Activated naive CD4-positive, alpha-beta T cell treated with anti-CD3 and anti-CD28 coated beads, Interleukin-2, amount 10 ng/mL, durations not matched to agents 7 days and 5 days (primary cell): ENCODE measurements at places on chromosomes 3 and 15.
A peak's percentile ranks its signal among the peaks of the same experiment; 100 is the strongest.

- H3K27ac ChIP-seq: no peak overlapping the region
- no peaks in the 10 kb centered on the region for H3K36me3 ChIP-seq
- no peak for DNase-seq
These were observed 130.6 kb upstream of the IGSF10 start for GRCh38 chr3:151591441-151591840.

DNA sequence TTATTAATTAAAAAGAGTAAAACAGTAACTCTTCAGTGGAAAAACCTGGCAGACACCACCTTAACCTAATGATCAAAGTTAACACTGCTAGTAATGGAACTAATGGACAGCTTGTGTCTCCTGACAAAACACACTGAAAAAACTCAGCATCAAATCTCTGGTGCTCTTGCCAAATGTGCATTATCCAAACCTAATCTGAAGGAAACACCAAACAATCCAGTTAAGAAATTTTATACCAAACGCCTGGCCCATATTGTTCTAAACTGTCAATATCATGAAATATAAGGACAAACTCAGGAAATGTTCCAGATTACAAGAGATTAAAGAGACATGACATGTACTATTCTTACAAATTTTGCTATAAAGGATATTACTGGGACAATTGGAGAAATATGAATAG is 10.4 kb downstream of the RSL24D1 start:
- H3K36me3 ChIP-seq: peaks cover 68% of the 10 kb centered on the region
- H3K4me1 ChIP-seq: peaks cover 14% of the 10 kb centered on the region
- no peak overlapping the region for H3K4me3 ChIP-seq
- no peak for DNase-seq

DNA sequence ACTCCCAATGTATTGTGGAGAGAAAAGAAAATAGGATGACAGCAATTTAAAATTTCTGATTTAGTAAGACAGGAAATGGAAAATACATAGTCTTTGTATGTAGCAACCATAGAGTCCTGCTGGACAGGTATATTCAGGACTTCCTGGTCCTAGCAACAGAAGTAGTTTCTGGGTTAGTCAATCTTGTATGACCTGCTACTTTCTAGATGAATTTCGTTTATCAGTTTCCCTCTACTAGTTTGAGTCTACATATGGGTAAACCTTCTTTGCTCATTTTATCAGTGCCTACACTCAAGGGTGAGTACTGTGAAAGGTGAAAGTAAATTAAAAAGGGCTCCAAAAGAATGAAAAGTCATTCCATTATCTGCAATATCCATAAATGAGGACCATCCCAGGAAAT is 309.8 kb downstream of the UNC13C start:
- no peak overlapping the region for H3K4me3 ChIP-seq
- no peaks in the 10 kb centered on the region for H3K36me3 ChIP-seq
- H3K27me3 ChIP-seq: no peaks in the 10 kb centered on the region
- H3K27ac ChIP-seq: no peak overlapping the region

DNA sequence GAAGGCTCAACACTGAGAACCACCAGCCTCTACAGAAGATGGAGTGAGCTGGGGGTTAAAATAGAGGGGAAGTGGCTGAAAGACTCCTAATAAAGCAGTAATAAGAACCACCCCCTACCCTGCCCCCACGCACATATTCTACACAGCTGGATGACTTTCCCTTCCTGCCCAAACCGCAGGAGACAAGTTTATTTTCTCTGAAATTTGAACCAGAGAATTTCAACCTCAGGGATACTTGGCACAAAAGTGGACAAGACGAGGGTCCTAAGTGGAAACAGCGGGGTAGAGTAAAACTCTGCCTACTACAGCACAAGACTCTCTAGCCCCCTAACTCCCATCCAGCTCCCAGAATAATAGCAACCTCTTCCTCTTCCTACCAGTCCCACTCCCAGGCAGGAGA is 28.4 kb downstream of the USF3 start:
- H3K4me3 ChIP-seq: no peak overlapping the region
- no peak overlapping the region for H3K27ac ChIP-seq
- H3K27me3 ChIP-seq: no peaks in the 10 kb centered on the region

DNA sequence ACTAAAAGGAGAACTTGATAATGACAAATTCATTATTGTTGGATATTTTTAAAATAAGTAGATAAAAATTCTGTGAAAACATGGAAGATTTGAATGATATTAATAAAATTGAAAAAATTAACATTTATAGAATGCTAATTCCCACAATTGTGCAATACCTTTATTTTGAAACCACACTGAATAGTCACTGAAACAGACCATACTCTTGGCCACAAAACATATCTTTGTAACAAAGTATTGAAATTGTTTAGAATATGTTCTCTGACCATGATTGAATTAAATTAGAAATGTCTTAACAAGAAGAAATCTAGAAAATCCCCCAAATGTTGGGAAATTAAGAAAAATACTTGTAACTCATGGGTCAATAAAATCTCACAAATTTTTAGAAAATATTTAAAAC is 49.2 kb downstream of the ARHGAP11B start:
- no peak for DNase-seq
- peaks cover 48% of the 10 kb centered on the region for H3K36me3 ChIP-seq
- no peak overlapping the region for H3K27ac ChIP-seq
- H3K4me3 ChIP-seq: no peak overlapping the region

GRCh38 chr3:194985031-194985578 is 285.9 kb downstream of the XXYLT1 start:
- no peak for DNase-seq
- H3K4me1 ChIP-seq: no peaks in the 10 kb centered on the region
- no peak overlapping the region for H3K27ac ChIP-seq
- peaks cover 34% of the 10 kb centered on the region for H3K27me3 ChIP-seq
- no peaks in the 10 kb centered on the region for H3K36me3 ChIP-seq

DNA sequence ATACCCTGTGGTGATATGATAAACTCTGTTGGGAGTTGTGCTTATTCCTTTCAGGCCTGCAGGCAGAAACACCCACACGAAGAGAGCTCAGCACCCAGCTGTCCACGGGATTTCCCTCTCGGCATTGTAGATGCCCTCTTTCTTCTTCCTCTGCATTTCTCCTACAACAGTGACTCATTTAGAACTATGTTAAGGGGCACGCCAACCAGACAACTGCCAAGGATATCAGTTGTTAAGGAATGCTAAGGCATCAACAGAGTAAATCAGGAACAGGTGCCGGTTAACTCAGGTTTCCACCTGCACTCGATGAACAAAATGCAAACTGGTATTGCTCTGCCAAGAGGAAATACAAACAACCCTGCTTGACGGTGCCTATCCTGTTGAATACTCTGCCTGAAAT is 270.0 kb upstream of the PEX5L start:
- H3K4me1 ChIP-seq: no peaks in the 10 kb centered on the region
- no peak overlapping the region for H3K27ac ChIP-seq
- H3K4me3 ChIP-seq: no peak overlapping the region
- DNase-seq: no peak
- no peaks in the 10 kb centered on the region for H3K36me3 ChIP-seq
- no peaks in the 10 kb centered on the region for H3K27me3 ChIP-seq

GRCh38 chr15:84685304-84685703 is 27.3 kb upstream of the NMB start:
- no peaks in the 10 kb centered on the region for H3K4me1 ChIP-seq
- H3K27me3 ChIP-seq: no peaks in the 10 kb centered on the region
- H3K27ac ChIP-seq: no peak overlapping the region

GRCh38 chr3:184907681-184908649 is 96.0 kb downstream of the VPS8 start:
- H3K4me3 ChIP-seq: no peak overlapping the region
- DNase-seq: no peak
- H3K27ac ChIP-seq: no peak overlapping the region
- no peaks in the 10 kb centered on the region for H3K27me3 ChIP-seq
- H3K4me1 ChIP-seq: no peaks in the 10 kb centered on the region

GRCh38 chr3:126107203-126107939 is 23.4 kb upstream of the SLC41A3 start:
- H3K4me3 ChIP-seq: no peak overlapping the region
- H3K4me1 ChIP-seq: no peaks in the 10 kb centered on the region
- no peaks in the 10 kb centered on the region for H3K36me3 ChIP-seq
- no peaks in the 10 kb centered on the region for H3K27me3 ChIP-seq
- no peak for DNase-seq

GRCh38 chr3:118991775-118992174 is 42.9 kb downstream of the IGSF11 start:
- no peaks in the 10 kb centered on the region for H3K4me1 ChIP-seq
- H3K4me3 ChIP-seq: no peak overlapping the region
- no peaks in the 10 kb centered on the region for H3K27me3 ChIP-seq
- no peaks in the 10 kb centered on the region for H3K36me3 ChIP-seq

DNA sequence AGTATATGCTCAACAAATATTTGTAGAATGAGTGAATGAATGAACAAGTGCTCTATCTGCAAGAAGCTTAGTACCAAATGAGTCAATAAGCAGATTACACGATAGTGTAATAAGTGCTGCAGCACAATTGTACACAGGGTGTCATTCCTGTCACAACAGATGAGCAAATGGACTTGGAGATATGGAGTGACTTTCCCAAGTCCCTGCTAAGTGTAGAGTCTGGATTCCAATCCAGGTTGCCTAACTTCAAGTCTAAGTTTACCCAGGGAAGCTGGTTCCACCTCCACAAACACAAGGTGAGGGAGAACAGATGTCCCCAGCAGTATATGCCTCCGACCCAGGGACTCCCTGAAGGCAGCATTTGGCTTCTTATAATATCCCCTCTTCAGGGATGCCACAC is 77.7 kb upstream of the RAD18 start:
- H3K27me3 ChIP-seq: peaks cover 4% of the 10 kb centered on the region
- no peaks in the 10 kb centered on the region for H3K4me1 ChIP-seq
- no peak overlapping the region for H3K4me3 ChIP-seq
- no peak overlapping the region for H3K27ac ChIP-seq
- H3K36me3 ChIP-seq: no peaks in the 10 kb centered on the region

- H3K4me3 ChIP-seq: no peak overlapping the region
- H3K36me3 ChIP-seq: peaks cover 11% of the 10 kb centered on the region
- H3K4me1 ChIP-seq: peaks cover 64% of the 10 kb centered on the region
- no peak for DNase-seq
- peak overlapping the region; percentile 61 for H3K27ac ChIP-seq
- H3K27me3 ChIP-seq: no peaks in the 10 kb centered on the region
These were observed 6.0 kb downstream of the MAPKBP1 start for GRCh38 chr15:41780266-41780665.

DNA sequence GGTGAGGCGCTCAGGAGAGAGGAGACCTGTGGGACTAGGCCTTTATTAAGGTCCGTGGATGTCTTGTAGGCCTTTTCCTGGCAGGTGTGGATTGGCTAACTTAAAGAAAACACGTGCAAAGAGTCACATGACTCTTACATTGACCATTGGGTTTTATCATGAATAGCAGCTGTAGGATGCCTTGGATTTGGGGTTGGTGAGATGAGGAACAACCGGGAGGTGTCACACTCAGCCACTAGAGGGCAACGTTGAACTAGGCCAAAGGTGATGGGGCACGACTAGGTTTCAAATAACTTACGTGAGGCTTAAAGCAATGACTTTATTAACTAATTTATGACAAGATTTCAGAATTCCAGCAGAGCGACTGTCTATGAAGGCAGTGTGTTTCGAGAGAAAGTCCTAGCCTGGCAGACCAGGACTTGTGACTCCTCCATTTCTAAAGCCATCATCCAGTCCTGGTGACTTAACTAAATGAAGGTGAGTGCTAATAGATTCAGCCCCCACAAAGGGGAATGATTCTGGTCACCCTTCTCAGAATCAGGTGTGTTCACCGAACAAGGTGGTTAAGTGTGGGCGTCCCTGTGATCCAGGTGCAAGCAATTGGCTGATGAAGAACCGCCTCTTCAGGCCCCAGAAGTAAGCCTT is 345.6 kb downstream of the MCTP2 start:
- no peaks in the 10 kb centered on the region for H3K36me3 ChIP-seq
- peak; percentile 64 for DNase-seq
- H3K4me1 ChIP-seq: no peaks in the 10 kb centered on the region
- peaks cover 51% of the 10 kb centered on the region for H3K27me3 ChIP-seq
- H3K4me3 ChIP-seq: no peak overlapping the region

- H3K27ac ChIP-seq: no peak overlapping the region
- no peak overlapping the region for H3K4me3 ChIP-seq
- H3K27me3 ChIP-seq: no peaks in the 10 kb centered on the region
These were observed 57.6 kb downstream of the LRIG1 start for GRCh38 chr3:66443118-66443803.

DNA sequence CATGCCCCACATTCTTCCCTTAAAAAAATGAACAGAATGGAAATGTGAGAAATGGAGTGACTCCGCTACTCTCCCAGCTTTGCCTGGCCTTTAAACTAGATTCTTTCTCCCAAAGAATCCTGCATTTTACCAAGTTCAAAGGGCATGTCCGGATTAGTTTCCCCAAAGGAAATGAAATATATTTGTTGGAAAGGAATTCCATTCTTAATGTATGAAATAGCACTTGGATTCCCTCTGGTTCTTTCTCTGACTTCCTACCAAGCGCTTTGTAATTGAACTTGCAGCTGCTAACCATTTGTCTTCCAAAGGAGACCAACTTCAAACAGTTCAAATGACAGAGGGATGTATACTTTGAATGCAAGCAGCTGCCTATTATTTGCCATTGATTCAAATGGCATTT is 18.9 kb downstream of the MAP2K1 start:
- no peaks in the 10 kb centered on the region for H3K27me3 ChIP-seq
- DNase-seq: no peak
- no peak overlapping the region for H3K4me3 ChIP-seq
- H3K36me3 ChIP-seq: peaks cover 40% of the 10 kb centered on the region
- peaks cover 97% of the 10 kb centered on the region for H3K4me1 ChIP-seq

DNA sequence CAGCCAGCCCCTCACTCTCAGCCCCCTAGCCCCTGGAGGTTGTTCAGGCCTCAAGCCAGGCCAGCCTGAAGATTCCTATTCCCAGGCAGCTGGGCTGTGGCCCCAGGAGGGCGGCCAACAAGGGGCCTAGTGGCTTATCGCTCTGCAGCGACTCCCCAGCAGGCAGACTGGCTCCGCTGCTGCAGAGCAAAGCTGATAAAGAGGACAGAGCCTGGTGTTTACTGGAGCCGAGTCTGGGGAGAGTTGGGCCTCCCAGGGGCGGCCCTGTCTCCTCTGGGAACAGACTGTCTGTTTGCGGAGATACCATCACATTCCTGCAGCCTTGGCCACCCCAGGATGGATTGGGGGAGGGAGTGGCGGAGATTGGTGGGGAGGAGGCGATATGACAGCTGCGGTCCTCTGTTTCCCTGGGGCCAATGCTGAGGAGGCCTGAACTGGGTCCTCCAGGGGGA is 22.4 kb upstream of the SMAD6 start:
- peaks cover 8% of the 10 kb centered on the region for H3K4me1 ChIP-seq
- H3K27ac ChIP-seq: no peak overlapping the region
- H3K4me3 ChIP-seq: no peak overlapping the region
- no peaks in the 10 kb centered on the region for H3K36me3 ChIP-seq

DNA sequence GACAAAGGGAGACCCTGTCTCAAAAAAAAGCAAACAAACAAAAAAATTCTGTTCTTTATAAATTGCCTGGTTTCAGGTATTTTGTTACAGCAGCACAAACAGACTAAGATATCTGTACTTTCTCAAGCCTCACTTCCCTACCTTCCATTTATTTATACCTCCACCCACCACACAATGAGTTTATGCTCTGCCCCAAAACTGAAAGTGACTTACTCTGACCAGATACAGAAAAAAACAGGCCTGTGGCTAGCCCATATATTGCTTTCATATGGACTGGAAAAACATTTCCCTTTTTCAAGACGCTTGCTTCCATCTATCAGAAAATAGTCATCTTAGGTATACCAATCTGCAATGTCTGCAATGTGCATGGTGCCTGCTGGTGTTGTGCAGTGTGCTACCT is 8.7 kb upstream of the GPD1L start:
- H3K27me3 ChIP-seq: peaks cover 28% of the 10 kb centered on the region
- peak overlapping the region; percentile 53 for H3K27ac ChIP-seq
- no peak for DNase-seq
- peaks cover 13% of the 10 kb centered on the region for H3K4me1 ChIP-seq
- peaks cover 5% of the 10 kb centered on the region for H3K36me3 ChIP-seq
